ENCODE measurements at places on chromosomes 5 and 9.

GRCh38 chr5:143245929-143246561, 157.4 kb downstream of the NR3C1 start:
- DNase-seq: peak; percentile 83

- no peak for DNase-seq
Measured at GRCh38 chr5:58182287-58182841, 277.5 kb downstream of the PLK2 start.

- DNase-seq: no peak
Measured at GRCh38 chr5:103345461-103345860, 86.9 kb downstream of the MACIR start.

DNA sequence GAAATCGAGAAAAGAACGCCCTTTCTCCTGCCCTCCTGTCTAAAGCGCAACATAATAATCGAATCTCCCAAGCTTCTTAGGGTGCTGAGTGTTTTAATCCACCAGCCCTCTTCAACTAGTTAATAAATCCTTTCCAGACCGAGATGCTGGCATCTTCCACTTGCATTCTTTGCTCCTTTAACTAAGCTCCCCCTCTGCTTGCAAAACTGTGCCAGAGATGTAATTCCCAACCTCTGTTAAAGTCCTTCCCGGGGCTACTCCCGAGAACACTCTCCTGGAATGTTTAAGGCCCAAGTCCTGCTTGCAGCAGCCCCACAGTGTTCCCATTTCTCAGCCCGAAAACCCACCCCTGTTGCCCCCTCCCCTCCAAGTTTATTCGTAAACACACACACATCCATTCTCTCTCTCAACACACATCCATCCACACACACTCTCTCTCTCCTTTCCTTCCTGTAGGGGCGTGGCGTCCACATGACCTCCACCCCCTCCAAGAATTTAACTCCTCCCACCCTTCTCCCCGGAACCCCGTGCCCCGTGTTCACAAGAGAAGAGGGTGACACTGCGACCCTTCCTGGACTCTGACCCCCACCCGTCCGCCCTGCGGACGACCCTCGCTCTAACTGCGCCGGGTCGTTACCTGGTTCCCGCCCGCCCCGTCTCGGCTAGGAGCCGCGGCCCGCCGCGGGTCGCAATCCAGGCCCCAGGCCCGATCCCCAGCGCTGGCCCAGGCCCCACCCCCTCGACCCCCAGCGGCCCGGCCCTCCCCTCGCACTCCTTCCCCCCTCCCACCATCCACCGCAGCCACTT, 7.0 kb upstream of the MGAT1 start:
- DNase-seq: peak; percentile 82

DNA sequence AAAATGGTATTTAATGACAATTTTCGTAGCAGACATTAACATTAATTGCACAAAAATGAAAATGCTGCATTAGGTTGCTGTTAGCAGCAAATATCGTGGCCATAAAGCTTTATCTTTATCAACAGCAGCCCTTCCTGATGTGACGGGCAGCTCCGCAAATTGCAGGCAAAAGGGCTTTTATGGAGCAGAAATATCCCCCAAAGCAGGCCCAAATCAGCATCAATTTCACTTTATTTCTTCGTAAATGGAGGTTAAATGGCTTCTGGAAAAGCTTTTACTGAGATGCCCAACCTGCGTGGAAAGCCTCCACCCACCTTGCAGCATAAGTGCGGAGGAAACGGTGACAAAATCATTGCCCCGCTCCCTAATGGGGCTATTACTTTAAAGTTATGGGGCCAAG, 77.9 kb upstream of the BARHL1 start:
- DNase-seq: no peak

- DNase-seq: peak; percentile 62
Measured at GRCh38 chr9:12775679-12776512, 1.1 kb downstream of the LURAP1L start.

DNA sequence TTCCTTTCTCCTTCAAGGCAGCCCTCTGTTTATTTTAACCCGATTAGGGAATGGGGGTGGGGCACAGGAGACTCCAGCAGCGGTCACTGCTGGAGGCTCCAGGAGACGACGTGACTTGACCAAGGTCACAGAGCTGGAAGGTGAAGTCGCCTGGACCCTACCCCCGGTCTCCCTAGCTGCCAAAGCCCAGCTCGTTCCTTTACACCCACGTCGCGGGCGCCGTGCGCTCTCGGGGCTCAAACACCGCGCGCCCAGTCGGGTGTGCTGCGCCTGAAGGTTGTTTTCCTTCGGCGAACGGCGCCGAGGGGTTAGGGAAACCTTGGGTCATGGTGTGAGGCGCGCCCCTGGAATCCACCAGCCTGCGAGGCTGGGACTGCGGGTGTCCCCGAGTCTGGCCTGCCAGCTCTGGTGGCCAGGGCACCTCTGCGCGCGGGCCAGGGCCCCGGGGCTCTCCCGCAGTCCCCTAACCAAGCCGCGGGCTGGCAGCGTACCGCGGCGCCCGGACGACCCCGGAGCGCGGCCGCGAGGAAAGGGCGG, 747 bp upstream of the UNC5A start:
- no peak for DNase-seq

- no peak for DNase-seq
Measured at GRCh38 chr9:120713257-120714087, 798 bp downstream of the MEGF9 start.

DNA sequence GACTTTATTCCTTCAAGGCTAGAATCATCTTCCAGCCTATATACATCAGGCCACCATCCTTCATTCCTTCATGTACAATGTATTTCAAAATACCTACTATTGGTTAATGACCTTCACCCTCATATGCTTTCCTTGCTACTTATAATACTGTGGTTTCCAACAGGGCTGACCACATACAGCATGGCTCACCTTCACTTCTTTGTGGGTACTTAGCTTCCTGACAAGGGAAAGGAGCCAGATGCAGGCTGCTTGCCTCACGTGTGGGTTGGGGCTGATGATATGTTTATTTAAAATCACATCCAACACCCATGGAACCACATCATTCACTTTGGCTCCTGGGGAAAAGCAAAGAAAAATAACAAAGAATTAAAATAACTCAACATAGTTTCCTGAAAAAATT, 63.9 kb upstream of the OR2K2 start:
- no peak for DNase-seq

- DNase-seq: no peak
Measured at GRCh38 chr5:170087168-170087817, 18.4 kb upstream of the FOXI1 start.

DNA sequence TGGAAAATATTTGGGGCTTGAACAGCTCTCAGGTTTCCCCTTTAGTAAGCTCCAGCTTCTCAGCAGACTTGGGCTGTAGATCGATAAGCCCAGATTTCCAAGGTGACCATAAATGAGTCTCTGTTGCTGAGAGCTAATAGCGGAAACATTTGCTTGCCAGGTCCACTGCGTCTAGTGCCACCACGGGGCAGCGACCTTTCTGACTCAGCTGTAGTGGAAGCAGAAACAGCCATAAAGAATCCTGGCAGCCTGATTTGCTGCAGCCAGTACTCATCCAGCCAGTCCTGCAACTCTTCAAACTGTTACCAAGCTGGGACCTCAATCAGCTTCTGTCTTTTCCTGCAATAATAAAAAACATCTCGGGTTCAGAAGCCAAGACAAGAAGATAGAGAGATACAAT, 241.7 kb downstream of the DOCK8 start:
- no peak for DNase-seq
